ENCODE measurements at places on chromosomes 7 and 10.

DNA sequence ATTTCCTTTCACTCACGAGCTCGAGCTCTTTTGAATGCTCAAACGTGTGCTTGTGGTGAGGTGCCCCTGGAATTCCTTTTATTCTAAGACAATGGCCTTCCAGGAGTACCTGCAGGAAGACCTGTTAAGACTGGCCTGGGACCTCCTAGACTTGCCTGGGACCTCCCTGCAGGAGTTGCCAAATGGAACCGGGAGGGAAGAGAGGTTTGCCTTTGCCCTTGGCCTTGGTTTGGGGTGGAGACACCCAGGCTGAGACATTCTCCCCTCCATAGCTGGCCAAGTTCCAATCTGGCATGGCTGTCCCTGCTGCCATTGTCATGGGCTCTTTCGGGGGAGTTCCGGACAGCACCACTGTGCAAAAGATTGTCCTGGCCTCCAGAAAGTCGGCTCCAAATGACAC, 39.7 kb downstream of the DNAJB12 start:
- DNase-seq, result peak; percentile 86

DNA sequence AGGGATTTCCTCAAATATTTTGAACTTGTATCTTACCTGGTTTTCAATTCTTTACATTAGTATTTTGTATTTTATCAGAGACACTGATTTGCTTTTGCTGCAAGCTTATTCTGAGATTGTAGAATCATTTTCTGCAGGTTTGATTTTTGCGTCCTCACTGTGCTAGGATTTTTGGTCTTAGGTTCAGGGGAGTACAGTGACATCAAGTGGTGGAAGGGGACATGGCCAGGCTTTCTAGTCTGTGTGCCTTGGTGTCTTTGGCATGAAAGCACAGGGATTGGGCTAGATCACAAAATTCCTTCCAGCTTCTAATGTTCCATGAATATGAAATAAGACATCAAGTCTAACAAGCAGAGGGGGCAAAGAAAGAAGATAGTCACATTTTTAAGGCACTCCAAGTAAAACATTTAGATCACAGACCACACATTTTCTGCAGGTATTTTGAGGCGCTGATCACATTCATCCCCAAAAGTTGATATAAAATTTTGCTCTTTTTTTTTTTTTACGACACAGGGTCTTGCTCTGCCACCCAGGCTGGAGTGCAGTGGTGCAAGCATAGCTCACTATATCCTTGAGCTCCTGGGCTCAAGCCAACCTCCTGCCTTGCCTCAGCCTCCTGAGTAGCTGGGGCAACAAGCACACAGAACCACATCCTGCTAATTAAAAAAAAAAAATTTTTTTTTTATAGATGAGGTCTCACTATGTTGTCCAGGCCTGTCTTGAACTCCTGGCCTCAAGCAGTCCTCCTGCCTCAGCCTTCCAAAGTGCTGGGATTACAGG, 124.4 kb downstream of the PON1 start:
- DNase-seq, result peak; percentile 34

DNA sequence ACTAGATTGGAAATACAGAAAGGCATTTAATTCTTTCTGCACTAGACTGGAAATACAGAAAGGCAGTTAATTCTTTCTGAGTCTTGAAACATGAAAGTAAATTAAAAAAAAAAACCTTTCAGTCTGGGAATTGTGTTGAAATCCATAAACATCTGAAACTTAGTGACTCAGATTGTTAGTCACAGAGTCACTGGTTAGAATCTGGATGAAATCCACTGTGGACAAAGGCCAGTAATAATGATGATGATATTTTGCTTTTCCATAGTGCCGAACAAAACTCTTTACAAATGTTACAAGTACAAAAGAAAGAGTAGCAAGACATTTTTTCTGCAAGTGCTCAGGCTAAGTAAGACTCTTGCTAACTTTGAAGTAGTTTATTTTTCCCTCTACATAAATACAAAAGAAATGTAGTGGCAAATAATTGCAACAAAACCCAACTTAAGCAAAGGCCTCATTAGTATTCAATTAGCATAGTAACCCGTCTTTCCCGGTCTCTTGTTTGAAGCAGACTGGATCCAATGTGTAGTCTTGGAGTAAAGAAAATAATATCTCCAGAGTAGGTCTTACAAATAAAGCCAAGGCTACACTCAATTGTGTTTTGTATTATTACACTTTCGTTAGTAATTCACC, 5.8 kb upstream of the PRTFDC1 start:
- DNase-seq, result peak; percentile 55

DNA sequence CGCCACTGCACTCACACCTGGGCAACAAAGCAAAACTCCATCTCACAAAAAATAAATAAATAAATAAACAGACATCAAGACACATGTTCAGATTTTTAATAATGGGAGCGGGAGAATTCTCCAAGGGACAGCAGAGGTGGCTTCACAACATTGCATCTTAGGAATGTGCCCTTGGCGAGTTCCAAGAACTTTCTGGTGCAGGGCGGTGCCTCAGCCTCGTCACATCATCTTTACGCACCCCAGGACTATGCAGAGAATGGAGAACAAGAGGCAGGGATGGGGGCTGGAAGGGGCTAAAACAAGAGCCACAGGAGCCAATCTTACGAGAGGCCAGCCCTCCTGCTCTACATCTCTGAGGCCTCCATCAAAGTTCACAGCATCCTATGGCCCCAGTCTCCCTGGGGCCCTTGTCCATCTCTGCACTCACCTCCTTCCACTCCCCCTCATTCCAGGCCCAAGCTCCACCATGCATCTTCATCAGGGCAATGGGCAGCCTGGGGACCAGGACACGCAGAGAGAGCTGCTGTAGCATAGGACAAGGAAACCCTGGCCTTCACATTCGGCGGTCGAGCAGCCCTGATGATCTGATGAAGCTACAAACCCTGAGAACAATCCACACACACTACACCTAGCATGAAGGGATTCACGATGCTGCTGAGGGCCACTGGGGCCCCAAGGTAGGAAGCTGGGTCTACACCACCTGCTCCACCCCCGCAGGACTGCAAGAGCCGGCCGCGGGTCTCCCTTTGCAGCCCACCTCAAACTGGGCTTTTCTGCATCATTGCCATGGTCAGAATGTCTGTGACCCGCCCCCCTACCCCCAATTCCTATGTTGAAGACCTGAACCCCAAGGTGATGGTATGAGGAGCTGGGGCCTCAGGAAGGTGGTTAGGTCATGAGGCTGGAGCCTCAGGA, 22.3 kb downstream of the TNS3 start:
- DNase-seq, result no peak

DNA sequence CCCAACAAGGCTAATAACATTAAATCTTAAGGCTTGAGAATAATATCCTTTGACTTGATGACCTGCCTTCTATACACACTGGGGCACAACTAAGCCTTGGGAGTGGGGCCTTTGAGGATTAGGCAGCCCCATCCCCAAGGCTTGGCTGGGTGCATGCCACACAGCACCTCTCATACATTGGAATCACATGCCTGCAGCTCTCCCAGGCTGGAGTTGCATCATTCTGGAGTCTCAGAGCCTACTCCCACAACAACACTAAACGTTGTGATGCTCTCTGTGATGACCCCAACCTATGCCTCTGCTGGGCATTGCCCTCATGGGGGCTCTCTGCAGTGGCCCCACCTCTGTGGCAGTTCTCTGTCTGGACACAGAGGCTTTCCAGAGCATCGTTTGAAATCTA, 31.9 kb upstream of the SGCE start:
- DNase-seq, result no peak

DNA sequence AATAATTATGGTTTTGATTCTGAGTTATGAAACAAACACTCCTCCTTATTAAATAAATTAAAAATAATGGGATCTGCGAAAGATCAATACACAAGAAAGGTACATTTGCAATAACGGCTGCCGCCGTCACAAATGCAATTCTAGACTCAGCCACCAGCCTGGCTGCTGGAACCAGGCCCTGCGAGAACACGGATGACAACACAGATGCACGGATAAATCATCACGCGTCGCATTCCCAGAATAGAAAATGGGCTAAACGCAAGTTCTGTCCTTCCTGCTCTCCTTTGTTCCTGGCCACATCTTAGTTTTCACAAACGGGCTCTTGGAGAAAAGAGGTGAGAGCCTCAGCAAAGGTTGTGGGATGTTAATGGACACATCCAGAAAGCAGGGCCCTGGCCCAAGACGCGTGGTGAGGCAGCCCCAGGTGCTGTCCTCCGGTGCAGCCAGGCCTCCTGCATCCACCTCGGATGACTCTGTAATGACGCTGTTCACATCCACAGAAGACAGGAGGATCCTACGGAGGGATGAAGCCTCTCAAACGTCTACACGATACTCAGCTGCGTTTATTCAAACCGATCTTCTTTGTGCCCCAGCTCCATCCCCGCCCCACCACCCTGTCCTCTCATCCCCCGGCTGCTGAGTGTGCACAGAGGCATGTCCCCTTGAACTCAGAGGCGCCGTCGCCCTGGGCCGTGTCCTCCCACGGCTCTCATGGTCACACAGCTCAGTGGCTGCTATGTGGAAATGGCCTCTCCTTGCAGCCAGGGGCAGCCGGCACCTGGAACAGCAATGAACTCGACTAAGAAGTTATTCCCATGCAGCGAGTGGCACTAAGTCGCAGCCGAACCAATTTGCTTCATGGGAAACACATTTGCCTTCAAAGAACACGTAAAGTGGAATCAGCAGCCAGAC, 197.9 kb downstream of the PTPRN2 start:
- DNase-seq, result no peak

GRCh38 chr10:35797187-35797586, 155.1 kb upstream of the FZD8 start:
- no peak for DNase-seq

- peak; percentile 61 for DNase-seq
Measured at GRCh38 chr7:2632733-2633537, 1.1 kb downstream of the TTYH3 start.

- DNase-seq, result no peak
Measured at GRCh38 chr7:6476596-6477317, 29.0 kb upstream of the DAGLB start.

DNA sequence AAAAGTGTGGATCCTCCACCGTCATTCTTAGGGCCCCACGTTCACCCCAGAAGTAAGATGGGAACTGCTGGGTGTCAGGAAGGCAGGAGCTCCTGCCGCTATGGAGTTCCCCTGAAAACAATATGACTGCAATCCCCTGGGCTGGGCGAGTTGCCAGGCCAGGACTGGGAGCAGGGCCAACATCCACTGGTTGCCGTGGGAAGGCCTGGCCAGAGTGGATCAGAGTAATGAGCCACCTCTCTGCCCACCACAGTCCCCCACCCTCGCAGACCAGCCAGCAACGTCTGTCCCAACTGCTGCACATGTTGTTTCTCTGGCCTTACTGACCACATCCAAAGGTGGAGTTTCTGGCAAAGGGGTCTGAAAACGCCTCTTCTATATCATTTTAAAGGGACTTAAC, 86.6 kb downstream of the STRA8 start:
- peak; percentile 37 for DNase-seq

- no peak for DNase-seq
Measured at GRCh38 chr7:6545398-6546126, 5.7 kb downstream of the GRID2IP start.

DNA sequence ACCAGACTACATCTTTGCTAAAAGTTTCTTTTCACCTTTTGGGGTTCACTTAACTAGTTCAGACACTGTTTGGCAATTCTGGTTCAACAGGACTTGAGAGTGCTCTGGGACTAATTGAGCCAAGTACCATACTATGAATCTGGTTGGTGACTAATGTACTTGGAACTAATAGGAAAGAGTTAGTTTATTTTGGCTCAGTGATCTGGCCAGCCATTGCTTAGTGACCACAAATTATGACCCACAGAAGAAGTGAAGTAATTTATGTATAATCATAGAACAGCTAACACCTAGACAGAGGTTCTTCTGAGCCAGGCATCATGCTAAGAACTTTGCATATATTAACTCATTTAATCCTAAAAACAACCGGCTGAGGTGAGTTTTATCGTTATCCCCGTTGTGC, 126.5 kb upstream of the JCAD start:
- peak; percentile 76 for DNase-seq

DNA sequence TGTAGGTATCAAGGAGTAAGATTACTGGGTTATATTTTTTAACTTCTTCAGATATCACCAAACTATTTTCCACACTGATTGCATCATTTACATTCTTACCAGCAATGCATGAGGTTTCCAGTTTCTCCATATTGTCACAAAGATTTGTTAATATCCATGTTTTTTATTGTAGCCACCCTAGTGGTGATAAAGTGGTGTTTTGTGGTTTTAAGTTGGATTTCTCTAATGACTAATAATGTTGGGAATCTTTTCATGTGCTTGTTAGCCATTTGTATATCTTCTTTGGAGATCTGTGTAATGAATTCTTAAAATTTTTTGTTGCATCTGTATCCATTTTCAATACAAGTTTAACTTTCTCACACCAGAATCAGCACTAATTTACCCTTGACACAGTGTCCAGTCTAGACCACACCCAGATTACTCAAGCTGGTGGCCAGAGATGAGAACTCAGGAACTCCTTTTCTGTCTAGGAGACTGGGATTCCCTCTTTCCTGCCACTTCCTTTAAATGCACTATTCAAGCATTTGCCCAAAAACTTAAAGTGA, 67.0 kb upstream of the PLXDC2 start:
- peak; percentile 60 for DNase-seq

GRCh38 chr7:2936891-2937580, 92.9 kb upstream of the GNA12 start:
- DNase-seq, result no peak

GRCh38 chr10:103448746-103449145, 3.4 kb downstream of the CALHM2 start:
- DNase-seq, result no peak

GRCh38 chr10:132309471-132309865, 1.7 kb upstream of the STK32C start:
- no peak for DNase-seq

DNA sequence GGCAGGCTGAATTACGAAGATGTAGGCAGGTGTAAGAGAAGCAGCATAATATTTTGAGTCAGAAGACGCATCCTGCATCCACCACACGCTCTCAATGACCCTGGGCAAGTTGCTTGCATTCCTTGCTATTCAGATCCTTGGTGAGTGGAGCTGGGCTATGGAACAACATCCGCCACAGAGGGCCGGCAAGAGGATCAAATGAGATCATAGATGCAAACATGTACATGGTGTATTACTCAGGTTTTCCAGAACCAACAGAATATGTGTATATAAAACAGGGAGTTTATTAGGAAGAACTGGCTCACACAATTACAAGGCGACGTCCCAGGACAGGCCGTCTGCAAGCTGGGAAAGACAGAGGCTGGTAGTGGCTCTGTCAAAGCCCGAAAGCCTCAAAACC, 51.5 kb downstream of the ADAM12 start:
- no peak for DNase-seq

DNA sequence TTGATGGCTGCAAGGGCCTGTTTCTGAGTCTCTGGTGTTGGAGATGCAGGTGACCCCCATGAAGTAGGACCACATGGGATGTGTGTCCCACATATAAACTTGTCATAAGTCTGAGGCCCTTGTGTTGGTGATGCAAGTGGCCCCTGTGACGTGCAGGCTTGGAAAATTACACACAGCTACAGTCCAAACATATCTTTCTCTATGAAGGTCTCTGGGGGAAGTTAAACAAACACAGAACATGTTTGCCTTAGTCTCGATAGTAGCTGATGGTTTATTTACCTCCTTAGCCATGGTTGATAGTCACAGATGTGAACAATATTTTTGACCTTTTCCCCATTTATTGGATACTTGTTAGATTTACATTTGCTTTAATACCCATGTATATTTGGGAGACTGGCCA, 64.7 kb downstream of the ADCY1 start:
- DNase-seq, result no peak
